ENCODE measurements at places on chromosomes 3 and 15.
A peak's percentile ranks its signal among the peaks of the same experiment; 100 is the strongest.

DNA sequence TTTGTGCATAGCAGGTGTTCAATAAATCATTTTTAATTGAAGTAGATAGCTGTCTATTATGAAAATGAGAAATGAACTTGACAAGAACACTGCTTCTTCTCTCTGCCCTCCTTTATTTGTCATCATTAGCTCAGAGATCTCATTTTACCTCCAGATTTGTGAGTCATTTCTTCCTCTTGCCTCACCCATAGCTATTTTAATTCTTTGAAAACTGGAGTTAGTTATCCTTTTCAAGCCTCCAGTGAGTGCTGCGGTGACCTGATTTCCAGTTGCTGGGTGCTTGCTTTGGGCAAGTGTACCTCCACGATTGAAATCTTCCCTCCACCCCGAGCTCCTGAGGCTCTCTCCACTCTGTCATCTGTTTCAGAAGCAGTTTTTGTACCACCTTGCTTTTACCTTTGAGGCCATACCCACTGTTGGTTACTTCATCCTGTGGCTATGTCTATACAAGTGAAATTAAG, 114.6 kb downstream of the NFKBIZ start:
- peak; percentile 54 for DNase-seq

DNA sequence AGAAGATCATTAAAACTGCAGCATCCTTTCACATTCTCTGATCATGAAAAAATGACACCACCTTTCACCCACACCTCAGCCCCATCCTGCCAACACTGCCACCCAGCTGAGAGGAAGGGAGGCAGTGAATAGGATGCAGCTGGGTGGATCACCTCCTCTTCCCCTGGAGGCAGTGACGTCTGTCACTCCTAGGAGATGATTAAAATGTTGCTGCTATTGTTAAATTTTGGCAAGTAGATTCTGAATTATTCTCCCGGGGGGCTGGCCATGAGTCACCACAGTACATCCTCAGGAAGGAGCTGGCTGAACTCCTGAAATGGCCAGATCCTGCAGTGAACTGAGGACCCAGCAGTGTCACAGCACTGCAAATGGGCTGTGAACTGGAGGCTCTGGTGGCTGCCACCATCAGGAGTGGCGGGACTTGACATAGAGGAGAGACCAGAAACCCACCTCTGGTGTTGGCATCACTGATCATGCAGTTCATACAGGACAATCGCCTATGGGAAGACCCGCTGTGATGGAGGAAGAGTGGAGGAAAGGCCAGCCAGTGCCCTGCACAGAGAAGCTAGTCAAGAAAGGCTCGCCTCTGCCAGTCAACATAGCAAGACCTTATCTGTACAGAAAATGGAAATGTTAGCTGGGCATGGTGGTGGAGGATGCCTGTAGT, 199.1 kb downstream of the FAM43A start:
- DNase-seq = no peak

GRCh38 chr3:13193320-13194284, 120.4 kb upstream of the IQSEC1 start:
- DNase-seq = no peak

DNA sequence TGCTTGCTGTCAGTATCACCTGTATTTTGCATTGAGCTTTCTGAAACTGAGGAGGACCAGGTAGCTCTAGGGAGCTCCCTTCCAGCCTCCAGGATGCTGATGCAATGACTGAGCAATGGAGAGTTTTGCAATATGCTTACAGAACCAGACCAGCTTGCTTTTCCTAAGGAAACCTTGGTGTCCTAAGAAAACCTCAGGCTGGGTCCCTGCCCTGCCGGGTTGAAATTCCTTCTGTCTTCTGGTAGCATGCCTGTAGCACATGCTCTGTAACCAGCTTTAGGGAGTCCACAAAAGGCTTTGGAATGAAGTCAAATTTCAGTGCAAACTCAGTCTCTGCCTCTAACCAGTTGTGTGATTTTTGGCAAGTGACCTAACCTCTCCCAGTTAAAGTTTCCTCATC, 65.8 kb upstream of the GSK3B start:
- no peak for DNase-seq

GRCh38 chr3:27533718-27534573, 49.8 kb upstream of the SLC4A7 start:
- peak; percentile 38 for DNase-seq

- DNase-seq = no peak
These were observed 910.0 kb upstream of the ROBO1 start for GRCh38 chr3:80677796-80678195.

DNA sequence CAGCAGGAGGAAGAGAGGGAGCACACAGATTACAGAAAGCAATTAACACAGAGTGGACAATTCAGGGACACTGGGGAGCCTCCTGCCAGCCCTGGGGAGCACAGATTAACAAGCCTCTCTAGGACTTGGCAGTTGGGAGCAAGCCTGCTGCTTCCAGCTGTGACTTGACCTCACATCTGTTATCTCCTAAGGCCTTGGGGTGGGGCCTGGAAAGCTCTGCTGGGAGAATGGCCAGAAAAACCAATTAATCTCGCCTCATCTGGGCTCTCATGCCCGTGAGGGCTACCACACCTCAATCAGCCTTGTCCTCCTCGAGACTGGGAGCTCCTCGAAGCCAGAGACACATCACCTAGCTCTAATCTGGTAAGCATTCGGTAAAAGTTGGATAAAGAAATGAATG, 39.1 kb downstream of the SEMA5B start:
- no peak for DNase-seq

DNA sequence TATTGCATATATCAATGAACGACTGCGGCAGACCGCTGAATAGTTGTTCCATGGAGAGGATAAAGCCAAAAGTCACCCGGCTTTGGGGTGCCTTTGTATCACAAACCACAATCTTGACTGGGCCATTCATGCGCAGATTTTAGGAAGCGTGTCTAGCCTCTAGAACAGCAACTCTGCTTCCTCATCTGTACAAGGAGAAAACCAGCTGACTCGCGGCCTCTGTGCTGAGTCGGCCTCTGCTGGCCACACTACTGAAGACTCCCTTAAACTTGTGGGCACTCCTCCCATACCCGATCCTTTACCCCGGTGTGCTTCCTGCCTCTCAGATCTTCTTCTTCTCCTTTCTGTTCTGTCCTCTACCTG, 872 bp downstream of the DLEC1 start:
- DNase-seq = peak; percentile 58

GRCh38 chr3:124362455-124362854, 367.8 kb upstream of the UMPS start:
- DNase-seq = no peak

GRCh38 chr15:100806157-100806556, 73.5 kb upstream of the ALDH1A3 start:
- no peak for DNase-seq

GRCh38 chr3:105959851-105960250, 91.0 kb upstream of the CBLB start:
- no peak for DNase-seq

DNA sequence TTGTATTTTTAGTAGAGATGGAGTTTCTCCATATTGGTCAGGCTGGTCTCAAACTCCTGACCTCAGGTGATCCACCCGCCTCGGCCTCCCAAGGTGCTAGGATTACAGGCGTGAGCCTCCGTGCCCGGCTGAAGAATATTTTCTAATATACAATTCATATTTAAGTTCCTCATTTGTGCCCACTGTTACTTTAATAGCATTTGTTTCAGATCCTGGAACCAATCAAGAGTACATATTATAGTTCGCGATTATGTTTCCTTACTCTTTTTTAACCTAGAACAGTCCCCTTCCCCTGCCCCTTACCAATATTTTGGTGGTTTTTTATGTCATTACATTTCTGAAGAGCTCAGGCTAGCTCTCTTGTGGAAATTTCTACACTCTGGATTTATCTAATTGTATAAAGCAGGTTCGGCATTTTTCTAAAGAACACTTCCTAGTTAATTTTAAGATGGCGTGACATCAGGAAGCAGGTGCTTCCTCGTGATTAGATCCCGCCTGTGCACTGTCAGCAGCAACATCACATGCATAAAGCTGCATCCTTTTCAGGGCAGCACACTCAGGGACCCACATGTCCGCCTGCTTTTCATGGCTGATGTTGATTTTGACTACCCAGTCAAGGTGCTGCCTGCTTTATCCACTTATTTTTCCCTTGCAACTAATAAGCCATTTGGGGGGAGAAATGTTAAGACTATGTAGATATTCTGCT, 88.7 kb upstream of the EPHB3 start:
- DNase-seq = no peak

GRCh38 chr15:33955945-33956344, 12.4 kb upstream of the CHRM5 start:
- DNase-seq = no peak

GRCh38 chr3:15753056-15753710, 44.6 kb downstream of the ANKRD28 start:
- no peak for DNase-seq

DNA sequence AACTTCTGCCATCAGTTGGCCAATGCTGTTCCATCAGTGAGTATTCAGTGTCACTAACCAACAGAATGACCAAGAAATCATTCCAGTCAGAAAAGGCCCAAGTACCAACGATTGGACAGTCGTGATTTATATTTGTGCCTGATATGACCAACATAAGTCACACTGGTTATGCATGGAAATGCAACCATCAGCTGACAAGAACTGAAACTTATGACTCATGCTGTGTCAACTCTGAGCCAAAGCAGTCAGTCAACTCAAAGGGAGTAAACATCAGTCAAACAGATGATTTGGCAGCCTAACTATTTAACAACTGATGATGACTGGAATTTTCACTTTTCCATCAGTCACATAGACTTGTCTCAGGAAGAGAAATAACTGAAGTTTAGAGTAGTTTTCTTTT, 142.4 kb downstream of the ANXA2 start:
- no peak for DNase-seq

- no peak for DNase-seq
These were observed 73.8 kb upstream of the HRH1 start for GRCh38 chr3:11080492-11080891.

DNA sequence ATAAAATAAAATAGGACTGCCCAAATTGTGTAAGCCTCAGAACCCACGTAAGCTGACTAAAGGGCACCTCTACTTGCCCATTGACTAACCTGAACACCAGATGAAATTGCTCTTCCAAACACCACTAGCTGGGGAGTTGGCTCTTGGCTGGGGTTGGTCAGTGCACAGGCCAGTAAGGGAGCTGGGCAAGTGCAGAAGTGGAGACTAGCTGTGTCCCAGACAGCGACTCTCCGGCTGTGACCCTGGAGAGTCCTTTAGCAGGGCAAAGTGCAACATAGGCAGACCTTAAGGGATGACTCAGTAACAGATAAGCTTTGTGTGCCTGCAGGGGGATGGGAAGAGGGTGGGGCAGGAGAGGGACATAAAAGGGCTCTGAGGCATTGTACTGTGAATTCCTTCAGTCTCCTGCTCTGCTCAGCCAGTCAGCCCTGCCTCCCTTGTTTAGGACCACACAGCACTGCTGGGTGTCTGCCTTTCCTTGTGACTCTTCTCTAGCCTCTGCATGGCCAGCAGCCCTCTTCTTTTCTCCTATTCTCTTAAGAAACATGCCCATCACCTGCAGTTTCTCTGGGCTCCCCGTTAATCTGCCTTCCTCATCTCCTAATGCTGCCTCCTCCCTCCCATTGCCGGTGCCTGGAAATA, 13.2 kb downstream of the NR1I2 start:
- DNase-seq = no peak

GRCh38 chr15:39804026-39804425, 21.4 kb upstream of the FSIP1 start:
- DNase-seq = no peak

DNA sequence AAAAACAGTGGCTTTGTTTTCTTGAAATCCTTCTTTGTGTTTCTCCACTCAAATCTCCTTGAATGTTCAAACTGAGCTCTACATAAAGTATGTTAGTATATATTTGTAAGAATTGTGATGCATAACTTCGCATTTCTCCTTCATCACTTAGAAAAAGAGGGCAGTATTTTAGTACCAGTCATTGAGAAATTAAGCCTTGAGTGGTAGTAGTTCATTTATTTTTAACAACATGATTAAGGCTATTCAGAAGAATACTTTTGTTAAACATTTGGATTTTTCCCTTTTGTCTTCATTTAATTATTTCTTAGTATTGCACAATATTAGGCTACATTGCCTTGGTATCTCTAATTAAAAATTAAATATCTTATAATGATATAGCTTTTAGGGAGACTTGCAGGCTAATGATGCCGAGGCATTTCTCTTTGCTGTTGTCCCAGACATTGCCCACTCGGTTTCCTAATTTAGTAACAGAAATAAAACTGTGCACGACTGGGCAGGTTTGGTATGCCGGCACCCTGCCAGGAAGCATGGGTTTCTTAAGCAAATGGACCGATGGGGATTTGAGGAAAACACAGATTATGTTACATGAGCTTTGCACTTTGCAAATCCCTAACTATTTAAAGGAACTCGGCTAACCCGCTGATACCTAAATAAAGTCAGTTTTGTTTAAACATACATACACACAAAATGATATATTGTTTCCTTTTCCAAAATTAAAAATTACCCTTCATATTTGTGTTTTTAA, 54.7 kb downstream of the LRRC28 start:
- DNase-seq = no peak

DNA sequence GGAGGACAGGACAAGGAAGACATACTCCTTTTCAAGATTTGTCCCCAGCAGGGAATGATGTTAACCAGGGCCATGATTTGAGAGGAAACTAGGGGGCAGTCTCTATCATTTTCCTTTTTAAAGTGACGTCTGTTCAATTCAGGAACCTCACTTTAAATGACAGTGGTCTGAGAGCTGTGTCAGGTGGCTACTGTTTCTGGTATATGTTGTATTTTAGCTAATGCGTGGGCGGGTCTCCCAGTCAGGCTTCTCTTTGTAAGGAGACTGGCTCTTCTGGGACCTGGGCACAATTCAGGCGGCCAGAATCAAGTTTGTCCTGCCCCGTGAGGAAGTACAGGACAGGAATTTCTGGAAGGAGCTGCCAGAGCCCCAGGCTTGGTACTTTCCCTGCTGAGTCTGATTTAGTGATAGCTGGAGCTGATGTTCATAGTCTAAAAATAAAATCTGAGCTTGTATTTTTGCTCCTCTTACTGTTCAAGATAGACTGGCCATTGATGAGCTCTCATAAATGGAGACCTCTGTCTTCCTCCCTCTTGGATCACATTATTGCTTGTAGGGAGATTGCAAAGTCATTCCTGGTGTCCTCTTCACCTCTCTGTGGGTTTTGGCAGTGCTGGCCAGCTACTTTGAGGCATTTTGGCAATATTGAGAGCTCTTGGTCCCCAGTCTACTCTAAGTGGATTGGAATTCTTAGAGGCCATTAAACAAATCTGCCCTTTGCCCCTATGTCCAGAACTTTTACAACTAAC, 25.6 kb downstream of the SQOR start:
- no peak for DNase-seq

DNA sequence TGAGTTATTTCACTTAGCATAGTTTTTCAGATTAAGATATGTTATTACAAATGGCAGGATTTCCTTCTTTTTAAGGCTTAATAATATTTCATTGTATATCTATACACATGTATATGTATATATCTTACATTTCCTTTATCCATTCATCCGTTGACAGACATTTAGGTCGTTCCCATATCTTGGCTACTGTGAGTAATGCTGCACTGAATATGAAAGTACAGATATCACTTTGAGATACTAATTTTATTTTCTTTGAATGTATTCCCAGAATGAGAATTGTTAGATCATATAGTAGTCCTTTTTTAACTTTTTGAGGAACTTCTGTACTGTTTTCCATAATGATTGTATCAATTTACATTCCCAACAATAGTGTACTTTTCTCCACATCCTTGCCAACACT, 270.4 kb downstream of the NAALADL2 start:
- DNase-seq = no peak

Data from activated T-cell treated with anti-CD3 and anti-CD28 coated beads, Interleukin-2, amount 50 U/mL, for 24 hours (primary cell).